ENCODE measurements at places on chromosomes 6 and 20. TPM values are rescaled to one million over a fixed set of nuclear protein-coding genes. Genes with fewer than 3 reads are reported as not detected.

The ROMO1 gene
- 195 TPM for polyA plus RNA-seq

GRCh38 chr6:6484681-6485080 lies 103.8 kb upstream of the LY86 start:
- no peak for DNase-seq

The PPT2 gene
- 15.6 TPM for polyA plus RNA-seq

- DNase-seq = no peak
These were observed 532 bp upstream of the PM20D2 start for GRCh38 chr6:89145091-89145955.

GRCh38 chr6:37050045-37050853 lies 44.8 kb downstream of the FGD2 start:
- no peak for DNase-seq

DNA sequence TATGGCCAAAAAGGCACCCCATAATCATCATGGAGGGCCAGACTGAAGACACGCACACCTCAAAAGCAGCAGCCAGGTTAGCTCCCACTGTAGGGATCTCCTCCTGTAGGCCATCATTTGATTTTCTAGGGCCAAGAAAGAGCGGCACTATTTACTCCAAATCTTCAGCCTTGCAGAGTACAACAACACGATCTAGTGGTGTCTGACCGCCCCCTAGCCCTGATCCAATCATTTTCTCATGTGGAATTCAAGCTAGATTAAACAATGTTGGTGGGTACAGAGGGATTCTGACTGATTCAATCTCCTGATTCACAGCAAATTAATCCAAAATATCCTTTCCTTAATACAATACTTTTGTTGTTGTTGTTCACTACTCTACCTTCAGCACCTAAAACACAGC lies 12.5 kb downstream of the GNAS-AS1 start:
- DNase-seq = no peak

DNA sequence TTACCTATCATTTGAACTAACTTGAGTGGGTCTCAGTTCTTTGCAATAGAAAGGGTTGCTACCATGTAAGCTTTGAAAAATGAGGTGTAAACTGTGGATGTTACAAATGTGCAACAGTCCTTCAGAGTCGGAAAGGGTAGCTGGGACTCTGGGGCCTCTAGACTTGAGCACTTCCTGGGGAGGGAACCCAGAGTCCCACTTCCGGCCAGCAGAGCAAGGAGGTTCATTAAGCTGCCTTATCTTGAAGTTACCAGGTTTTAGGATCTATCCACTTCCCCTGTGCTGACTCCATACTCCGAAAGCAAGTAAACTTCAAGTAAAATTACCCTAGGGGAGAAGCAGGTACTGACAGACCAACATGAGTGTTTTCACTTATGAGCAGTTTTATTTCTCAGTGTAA lies 9.4 kb downstream of the TRIM10 start:
- no peak for DNase-seq

GRCh38 chr20:3719046-3719445 lies 6.6 kb upstream of the SIGLEC1 start:
- DNase-seq = no peak

- DNase-seq = no peak
These were observed 46.3 kb downstream of the TULP4 start for GRCh38 chr6:158358450-158359077.
